Naive thymus-derived CD4-positive, alpha-beta T cell (primary cell): ENCODE measurements at places on chromosomes 5 and 9.

DNA sequence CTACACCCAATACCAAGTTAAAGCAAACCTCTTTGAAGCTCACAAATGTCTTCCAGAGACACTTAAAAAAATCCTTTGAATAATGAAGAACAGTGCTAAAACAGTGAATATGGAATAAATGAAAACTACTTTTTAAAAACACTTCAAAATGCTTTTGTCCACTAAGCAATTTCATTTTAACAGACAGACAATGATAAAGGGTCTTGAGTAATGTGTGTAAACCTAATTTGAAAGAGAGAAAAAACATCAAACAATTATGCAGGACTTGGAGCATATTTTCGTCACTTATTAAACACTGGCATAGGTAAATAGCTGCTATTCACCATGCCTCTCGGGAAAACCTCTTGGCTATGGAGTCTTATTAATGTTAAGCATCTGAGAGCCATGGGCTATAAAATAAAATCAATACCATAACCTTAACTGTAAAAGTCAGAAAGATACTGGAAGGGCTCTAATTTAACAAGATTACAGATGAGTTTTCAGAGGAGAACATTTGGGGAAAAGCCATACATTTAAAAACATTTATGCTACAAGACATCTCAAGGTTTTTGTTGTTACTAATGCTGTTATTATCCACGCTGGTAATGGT lies 177.8 kb downstream of the NFIB start:
- no peak for DNase-seq

GRCh38 chr5:12023614-12024241 lies 119.5 kb upstream of the CTNND2 start:
- DNase-seq, result no peak

GRCh38 chr9:8673830-8674229 lies 874.3 kb upstream of the DMAC1 start:
- no peak for DNase-seq

GRCh38 chr9:75850459-75851200 lies 39.8 kb upstream of the PCSK5 start:
- DNase-seq, result no peak

GRCh38 chr5:175658299-175659145 lies 651 bp downstream of the HRH2 start:
- DNase-seq, result no peak

DNA sequence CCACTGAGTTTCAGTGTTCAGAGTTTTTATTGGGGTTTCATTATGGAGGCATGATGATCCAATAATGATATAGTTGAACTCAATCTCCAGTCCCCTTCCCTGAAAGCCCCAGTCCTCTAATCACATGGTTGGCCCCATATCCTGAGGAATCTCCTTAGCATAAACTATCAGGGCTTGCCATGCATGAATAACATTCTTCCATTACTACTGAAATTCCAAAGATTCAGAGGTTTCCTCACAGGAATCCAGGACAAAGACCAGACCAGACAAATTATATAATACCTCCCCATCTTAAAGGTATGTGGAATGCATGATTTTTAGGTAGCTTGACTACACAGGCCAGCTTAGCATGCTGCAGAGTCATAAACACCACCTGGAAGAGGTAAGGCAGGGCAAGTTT lies 15.5 kb upstream of the LRRTM2 start:
- DNase-seq, result no peak

DNA sequence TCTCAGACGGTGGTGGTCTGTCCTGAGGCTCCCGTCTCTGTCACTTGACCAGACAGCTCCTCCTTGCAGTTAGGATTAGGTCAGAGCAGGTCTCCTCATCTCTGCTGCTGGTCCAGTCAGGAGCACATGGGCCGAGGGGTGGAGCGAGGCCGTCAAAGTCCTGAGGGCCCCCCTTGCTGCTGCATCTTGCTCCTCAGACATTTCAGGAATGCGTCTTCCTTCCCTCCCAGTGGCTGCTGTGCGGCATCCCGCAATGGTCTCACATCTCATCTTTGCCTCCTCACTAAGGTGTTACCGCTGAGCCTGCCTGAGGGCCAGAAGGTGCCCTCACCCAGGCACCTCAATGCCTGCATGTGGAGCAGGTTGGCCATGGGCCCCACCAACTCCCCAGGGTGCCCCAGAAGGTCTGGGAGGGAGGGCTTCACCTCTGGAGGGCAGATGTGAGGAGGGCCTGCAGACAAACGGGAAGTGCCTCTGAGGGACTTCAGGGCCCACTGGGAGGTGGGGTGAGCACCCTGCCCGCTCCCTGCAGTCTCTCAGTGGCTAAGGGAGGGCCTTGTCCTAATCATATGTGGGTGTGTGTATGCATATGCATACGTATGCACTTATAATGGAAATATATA lies 137.7 kb upstream of the LMX1B start:
- no peak for DNase-seq

DNA sequence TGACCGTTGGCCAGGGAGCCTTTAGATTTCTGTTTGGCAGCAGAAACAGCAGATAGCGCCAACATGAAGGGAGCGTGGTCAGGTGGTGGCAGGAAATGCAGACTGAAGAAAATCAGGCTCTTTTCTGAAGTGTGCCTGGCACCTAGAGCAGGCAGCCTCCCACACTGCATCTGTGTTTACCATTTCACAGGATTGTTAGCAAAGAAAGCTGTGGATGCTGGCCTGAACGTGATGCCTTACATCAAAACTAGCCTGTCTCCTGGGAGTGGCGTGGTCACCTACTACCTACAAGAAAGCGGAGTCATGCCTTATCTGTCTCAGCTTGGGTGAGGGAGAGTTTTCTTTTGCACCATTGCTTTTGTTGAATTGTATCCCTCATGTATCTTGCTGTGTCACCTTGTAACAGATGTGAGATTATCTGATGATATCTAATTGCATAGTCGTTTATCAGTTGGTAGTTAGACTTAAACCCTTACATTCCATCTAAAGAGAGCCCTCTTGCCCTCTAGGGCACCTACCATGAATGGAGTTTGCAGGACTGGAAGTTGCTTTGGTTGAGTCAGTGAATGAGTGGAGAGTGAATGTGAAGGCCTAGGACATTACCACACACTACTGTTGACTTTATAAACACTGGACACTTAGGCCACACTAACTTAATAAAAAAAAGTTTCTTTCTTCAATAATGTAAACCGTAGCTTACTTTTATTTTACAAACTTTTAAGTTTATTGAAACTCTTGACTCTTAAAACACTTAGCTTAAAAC lies 42.8 kb downstream of the ACO1 start:
- no peak for DNase-seq

- no peak for DNase-seq
Measured at GRCh38 chr5:120354126-120354525, 110.0 kb upstream of the PRR16 start.

DNA sequence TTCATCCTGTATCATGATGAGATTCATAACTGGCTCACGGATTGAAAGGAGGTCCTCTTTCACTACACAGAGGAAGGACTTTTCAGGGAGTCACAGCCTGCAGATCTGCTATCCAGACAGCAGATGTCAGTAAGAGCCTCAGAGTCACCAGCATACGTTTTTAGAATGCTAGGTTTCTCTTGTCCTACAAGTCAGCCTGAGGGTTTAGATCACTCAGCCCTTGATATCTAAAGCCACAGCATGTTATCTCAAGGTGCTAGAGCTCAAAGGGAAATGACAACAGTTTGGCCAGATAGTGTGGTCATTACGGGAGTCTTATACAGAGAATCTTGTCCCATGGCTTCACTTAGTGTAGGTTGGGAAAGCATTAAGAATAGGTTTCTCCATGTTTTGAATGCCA lies 30.9 kb upstream of the SLC46A2 start:
- DNase-seq, result no peak

DNA sequence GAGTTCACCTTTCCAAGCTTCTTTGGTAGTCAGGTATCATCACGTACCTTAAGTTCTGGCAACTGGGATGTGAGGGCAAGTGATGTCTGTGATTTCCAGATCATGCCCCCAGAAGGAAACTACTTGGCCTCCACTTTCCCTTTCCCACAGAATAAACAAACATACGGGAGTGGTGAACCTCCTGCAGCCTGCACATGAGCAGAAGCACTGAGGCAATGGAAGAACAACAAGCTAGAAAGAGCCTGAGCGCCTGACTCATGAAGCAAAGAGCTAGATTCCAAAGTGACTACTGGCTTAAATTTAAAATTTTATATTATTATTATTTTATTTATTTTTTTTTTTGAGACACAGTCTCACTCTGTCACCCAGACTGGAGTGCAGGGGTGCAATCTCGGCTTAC lies 35.0 kb downstream of the ARL15 start:
- no peak for DNase-seq

DNA sequence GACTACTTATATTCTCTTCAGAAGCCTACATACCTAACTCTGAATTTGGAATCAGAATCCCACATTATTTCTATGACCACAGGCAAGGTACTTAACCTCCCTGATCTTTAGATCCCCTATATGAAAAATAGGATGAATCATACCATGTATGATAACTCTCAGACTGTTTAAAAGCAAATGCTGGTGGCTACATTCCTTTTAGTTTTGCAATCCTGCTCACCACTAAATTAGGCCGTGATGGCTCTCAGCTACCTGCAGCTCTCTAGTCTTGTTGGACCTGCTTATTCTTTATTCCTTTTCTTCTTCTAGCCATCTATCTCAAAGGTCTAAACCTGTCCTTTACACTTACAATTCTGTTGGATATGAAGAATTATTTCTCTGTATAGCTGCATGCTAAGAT lies 303.4 kb upstream of the ATP10B start:
- DNase-seq, result no peak

- no peak for DNase-seq
Measured at GRCh38 chr9:84858364-84858763, 188.8 kb downstream of the NTRK2 start.

DNA sequence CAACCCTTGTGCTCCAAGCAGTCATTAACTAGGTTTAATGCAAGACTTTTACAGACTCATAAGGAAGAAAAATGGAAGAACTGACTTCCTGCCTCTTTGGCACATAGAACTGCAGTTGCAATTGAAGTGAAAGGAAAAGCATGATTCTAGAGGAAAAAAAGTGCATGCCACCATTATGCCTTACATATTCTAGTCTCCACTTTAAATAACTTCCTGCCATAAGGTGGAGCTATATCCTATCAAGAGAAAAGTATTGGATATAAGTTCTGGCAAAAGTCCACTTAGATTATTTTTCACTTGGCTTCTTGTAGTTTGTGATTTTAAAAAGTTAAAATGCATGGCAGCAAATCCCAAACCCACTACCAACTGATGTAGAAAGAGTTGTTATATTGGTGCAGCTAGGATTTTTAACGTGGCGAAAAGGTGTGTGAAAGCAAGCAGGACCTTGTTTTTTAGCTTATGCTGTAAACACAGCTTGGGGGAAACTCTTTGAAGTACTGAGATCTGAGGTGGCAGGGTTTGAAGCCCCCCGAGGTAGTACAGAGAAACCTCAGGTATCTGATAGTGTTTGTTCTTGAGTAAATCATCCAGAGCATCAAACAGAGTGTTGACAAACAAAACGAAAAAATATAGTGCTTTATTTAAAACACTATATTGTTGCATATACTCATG lies 117.9 kb downstream of the ANXA1 start:
- DNase-seq, result no peak

DNA sequence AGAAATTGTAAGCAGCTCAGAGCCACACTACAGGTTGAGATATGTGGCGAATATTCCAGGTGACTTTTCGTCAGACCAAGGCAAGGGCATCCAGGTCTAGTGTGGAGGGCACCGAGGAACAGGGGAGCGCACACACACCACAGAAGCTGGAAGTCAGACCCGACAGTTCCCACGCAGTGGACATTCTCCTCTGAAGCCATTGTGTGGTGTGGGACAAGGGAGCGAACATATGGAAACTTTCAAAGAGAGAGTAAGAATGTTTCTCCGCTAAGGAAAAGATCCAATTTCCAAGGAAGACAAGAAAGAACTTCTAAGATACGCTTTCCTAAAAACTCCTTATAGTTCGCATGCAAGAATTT lies 141.4 kb upstream of the OTULINL start:
- DNase-seq, result no peak

GRCh38 chr5:38827525-38827924 lies 18.3 kb upstream of the OSMR start:
- DNase-seq, result no peak

GRCh38 chr9:128733256-128733655 lies 9.3 kb upstream of the ZDHHC12 start:
- no peak for DNase-seq

DNA sequence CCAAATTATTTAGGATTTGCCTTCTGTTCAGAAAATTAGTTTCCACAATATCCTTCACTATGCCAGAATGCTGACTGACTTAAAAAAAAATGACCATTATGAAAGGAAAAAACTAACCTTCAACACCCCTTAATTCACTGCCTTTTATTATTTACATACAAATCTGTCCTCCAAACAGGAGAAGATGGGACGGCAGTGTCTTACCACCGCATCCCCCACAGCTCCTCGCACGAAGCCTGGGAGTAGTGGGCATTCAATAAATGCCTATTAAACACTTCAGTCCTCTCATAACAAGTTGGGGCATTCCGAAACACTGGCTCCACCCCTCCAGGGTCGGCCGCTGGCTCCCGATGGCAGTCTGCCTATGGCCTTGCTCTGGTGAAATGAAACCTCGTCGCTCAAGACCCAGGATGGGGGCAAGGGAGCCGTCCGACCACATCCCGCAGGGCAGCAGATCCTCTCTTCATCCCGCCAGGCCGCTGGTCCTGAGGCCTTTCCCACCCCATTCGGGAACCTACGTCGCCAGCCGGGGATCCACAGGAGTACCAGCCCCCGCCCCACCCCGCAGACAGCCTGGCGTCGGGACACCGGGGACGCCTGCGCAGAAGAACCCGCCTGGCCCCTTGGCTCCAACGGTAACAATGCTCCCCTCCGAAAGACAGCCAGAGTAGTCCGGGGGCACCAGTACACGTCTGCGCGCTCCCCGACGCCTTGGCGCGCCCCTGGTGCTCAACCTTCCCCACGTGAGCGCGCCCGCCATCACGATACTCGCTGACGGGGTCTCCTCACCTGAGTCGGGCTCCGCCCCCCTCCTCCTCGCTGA lies 613 bp downstream of the ZBTB5 start:
- DNase-seq, result no peak

GRCh38 chr5:142426129-142427014 lies 101.6 kb upstream of the SPRY4 start:
- no peak for DNase-seq

DNA sequence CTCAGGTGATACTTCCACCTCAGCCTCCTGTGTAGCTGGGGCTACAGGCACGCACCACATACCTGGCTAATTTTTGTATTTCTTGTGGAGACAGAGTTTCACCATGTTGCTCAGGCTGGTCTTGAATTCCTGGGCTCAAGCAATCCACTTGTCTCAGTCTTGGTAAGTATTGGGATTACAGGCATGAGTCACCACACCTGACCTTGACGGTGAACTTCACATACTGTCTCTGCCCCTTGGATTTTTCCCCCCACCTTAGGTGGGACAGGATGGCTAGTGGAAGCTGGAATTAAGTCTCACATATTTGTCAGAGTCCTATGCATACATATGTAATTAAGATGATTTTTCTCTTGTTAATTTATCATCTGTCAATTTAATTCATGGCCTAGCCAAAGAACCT lies 20.9 kb upstream of the RFK start:
- no peak for DNase-seq

DNA sequence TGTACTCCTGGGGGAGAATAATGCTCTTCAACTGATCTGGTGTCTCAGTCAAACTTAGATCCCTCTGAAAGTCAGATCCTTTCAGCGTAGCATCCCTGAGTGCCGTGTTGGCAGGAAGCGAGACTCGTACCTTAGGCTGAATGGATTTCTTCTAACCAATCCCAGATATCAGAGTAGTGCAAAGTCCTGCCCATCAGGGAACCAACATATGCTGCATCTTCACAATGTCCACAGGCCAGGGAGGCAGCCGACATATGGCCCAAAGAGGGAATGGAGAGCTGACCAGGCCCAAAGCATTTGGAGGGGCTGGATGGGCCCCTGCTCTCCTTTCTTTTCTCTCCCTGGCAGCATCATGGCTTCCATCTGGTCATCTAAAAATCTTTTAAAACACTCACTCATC lies 497.0 kb upstream of the DAP start:
- DNase-seq, result no peak
